ENCODE measurements at places on chromosomes 1 and 21.

GRCh38 chr21:38495242-38495641 is 3.0 kb downstream of the ERG start:
- no peak for DNase-seq

- DNase-seq = no peak
Measured at GRCh38 chr1:91499346-91499745, 1.3 kb upstream of the CDC7 start.

GRCh38 chr21:43603641-43604504 is 55.4 kb downstream of the HSF2BP start:
- peak; percentile 41 for DNase-seq

DNA sequence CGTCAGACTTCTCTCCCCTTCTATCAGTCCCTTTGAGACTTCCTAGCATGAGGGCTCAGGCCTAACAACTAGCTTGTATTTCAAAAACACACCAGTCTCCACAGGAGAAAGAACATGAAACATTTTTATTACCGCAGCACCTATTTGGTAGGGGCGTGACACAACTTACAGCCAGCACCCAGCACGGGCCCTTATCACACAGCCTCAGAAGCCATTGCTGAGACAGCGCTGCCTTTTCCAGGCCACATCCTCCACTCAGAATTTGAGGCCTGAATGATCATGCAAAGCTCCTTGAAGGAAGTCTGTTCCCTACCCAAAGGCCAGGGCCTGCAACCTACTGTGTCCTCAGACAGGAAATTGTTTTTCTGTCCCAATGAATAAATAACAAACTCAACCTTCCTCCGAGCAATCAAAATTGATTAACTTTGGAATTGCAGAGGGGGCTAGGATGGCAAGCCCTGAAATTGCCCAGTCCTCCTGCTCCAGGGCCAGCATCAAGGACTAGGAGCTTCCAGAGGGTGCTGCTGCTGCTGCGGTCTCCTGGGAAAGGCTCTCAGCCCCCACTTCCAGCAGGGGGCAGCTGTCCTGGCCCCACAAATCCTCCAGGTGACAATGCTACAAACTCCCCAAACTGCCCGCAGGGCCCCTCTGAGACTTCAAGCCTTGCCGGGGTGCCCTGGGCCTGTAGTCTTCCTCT is 94.3 kb upstream of the GALNT2 start:
- no peak for DNase-seq

DNA sequence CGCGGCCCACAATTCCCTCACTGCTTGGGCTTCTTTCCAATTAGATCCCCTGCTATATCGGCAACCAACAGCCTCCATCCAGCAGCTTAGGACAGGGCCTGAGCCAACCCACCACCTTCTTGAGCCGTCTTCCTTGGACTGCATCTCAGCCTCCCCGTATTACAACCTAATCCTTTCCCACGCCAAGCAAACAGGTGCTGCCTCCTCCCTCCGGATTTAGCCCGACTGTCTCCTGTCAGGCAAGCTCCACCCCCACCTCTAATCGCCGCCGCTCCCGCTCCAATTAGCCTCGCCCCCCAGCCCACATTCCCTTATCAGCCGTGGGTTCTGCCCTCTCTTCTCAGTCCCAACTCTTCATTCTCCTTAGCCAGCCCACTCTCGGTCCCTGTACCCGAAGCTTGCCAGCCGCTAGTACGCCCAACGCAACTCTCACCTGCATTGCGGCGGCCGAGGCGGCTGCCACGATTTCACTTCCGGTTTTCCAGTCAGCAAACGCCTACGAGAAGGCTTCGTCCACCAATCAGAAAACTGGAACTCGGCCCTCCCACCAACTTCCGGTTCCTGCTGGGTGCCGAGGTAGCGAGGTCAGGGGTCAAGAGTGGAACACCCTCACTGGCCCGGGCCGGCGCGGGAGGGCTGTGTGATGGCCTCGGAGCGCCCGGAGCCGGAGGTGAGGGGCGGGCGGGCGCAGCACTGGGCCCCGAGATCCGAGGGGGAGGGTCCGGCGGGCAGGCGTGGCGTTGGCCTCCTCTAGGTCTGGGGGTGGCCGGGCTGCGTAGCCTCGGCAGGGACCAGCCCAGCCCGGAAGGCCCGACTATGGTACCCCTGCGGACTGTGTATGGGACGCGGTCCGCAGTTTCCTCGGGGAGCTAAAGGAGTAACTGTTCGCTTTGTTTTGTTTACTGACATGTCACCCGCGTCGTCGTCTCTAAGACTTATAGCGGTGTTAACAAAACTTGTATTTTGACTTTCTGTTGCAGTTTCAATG is at the start of the genes MED8 and SZT2:
Gene MED8 (minus strand): TSS at position 475 of the 988 bp plus-strand sequence. CDS start 36 bp downstream, at position 439.
Gene SZT2 (plus strand): TSS at position 574 of the 988 bp plus-strand sequence. CDS start 70 bp downstream, at position 644.
- DNase-seq = peak; percentile 89

- DNase-seq = no peak
Measured at GRCh38 chr1:31222176-31222575, 17.5 kb downstream of the NKAIN1 start.

- DNase-seq = peak; percentile 14
Measured at GRCh38 chr1:119828266-119828665, 17.0 kb upstream of the REG4 start.

GRCh38 chr1:38973659-38974437 is 17.2 kb upstream of the AKIRIN1 start:
- DNase-seq = no peak

DNA sequence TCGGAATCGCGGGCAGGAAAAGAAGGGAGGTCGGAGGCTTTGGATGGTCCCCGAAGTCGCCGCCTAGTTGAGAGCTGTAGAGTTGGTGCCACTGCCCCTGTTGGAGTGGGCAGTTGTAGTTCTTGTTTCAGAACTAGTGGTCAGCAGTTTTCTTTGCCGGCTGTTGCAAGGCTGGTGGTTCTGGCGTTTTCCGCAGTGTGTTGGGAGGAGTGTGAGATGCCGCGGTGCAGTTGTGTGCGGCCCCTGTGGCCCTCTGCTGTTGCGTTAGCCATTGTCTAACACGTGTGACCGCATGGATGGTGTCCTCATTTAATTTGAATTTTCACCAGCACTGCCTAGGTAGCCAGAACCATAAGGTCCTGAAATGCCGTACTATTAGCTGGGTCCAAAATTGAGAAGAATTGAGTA is 1.4 kb downstream of the ARF1 start:
- DNase-seq = peak; percentile 25

DNA sequence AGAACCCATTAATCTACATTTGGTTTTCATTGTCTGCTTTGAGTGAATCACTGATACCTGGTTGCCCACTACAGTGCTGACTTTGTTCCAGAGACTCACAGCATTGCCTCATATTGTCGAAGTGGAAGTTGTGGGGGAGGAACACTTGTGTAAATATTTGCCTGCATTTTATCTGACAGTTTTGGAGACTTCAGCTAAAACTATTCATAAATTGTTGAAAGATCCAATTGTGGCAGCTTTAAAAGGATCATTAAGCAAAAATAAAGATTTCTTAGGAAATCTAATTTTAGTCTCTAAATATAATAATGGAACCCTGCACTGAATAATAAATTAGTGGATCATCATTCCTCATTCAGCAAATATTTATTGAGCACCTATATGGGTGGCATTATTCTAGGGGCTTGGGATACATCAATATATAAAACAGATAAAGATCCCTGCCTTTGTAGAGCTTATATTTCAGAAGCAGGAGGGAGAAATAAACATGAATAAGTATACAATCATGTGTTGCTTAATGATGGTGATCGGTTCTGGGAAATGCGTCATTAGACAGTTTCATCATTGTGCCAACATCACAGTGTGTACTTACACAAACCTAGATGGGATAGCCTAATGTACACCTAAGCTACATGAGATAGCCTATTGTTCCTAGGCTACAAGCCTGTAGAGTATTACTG is 73.5 kb downstream of the OSBPL9 start:
- peak; percentile 87 for DNase-seq

GRCh38 chr21:34693192-34693810 is 24.5 kb downstream of the CLIC6 start:
- peak; percentile 83 for DNase-seq

DNA sequence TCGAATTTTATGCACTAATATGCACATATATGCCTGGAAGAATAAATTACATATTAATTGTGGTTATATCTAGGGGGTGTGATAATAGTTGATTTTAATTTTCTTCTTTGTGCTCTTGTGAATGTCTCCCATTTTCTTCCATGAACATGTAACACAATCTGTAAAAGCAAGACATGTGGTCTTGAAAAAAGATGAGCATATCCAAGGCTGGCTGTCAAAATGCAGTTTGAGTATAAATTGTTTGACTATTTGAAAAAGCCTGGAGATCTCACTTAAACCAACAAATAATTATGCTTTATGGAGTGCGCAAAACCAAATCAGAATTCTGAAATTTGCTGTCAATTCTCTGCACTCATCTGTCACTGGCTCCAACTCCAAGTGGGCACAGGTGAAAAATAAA is 143.9 kb downstream of the HMGB4 start:
- DNase-seq = no peak

DNA sequence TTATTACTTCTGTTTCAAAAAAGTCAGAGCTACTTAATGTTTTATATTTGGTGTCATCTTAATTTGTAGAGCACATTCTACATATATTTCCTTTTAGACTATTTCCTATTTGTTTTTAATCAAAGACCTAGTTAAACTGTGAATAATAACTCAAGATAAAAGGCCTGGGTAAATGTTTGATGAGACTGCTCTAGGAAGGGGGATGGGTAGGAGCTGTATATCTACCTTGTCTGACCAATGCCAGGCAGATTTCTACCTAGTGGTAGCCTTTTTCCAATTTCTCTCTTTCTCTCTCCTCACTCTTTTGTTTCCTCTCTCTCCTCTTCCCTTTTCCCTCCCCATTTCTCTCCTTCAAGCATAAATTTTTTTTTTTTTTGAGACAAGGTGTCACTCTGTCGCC is 31.9 kb upstream of the IVNS1ABP start:
- no peak for DNase-seq

DNA sequence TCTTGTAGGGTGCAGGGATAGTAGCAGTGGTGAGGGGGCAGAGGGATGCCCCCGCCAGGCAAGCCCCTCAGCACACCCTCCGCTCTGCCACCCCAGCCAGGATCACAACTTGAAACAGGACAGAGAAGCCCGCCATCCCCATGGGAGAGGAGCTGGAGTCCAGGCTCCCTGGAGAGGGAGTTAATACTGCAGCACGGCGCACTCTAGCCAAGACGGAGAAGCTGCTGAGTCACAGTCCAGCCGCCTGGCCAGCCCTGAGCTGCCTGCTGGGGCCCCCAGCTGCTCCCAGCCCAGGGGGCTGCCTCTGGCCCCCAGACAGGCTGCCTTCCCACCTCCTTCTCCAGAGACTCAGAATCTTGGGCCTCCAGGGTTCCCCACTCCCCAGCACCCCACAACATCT is 87.2 kb downstream of the SYT2 start:
- peak; percentile 66 for DNase-seq

- DNase-seq = no peak
Measured at GRCh38 chr1:227884370-227885134, 63.2 kb downstream of the WNT9A start.

DNA sequence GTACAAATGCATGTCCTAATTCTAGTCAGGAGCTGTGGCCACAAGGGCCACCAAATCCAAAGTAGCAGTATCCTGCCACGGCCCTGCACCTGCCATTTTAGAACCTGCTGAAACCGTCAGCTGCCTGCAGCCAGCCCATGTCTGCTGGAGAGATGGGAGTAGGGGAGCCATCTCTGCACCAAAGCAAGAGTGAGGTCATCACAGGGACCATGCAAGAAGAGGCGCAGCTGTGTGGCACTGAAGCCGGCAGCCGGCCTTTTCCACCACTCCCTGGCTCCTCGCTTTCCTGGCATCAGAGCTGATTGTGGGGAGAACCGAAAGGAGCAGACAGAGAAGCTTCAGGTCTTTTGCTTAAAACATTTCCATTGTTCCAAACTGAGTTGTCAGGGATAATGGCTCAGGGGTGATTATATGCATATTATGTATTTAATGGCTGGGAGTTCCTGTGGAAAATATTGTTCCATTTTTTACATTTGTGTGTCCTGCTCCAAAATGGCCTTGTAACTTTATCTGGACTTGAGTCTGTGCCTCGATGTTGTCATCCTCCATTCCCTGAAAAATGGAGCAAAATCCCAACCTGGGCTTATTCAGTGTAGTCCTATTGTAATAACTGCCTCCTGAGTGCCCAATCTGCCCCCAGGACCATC is 18.7 kb upstream of the NBL1 start:
- DNase-seq = no peak

- no peak for DNase-seq
Measured at GRCh38 chr1:80365359-80366021, 1359.0 kb upstream of the ADGRL4 start.

GRCh38 chr1:164466429-164466828 is 92.6 kb upstream of the PBX1 start:
- peak; percentile 36 for DNase-seq

DNA sequence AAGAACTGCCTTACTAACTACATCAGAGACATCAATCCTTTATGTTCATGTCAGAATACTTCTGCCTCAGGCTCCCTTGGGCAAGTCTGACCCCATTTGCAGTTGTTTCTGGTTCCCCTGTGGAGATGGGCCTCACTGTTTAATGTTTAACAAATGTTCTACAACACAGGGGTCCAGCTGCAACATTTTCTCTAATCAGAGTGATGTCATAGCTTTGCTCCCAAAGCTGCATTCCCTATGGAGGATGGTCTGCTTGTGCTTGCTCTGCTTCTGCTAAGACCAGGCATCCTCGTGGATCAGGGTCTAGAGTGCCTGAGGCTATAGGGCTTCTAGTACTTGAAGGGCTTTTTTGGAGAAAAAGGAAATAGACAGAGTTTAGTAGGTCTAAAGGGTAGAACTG is 1071.2 kb downstream of the TTLL7 start:
- peak; percentile 12 for DNase-seq

DNA sequence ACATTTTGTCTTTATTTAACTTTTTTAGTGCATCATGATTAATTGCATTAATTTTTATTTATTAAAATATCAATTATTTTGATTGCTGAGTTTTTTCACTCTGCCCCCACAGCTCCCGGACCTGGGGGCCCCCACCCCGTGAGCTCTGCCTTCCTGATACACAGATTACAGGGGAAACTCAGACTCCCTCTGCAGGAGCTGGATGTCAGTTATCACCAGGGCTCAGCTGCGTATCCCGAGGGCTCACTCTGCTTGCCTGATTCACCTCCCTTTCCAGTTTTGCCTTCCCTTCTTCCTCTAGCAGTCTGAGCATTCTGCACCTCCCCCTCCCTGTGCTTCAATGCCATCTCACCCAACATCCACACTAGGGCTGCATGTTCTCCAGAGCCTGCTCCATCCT is 98.2 kb downstream of the ATP1A1 start:
- no peak for DNase-seq

GRCh38 chr1:71002709-71003475 is 44.7 kb downstream of the PTGER3 start:
- DNase-seq = no peak

DNA sequence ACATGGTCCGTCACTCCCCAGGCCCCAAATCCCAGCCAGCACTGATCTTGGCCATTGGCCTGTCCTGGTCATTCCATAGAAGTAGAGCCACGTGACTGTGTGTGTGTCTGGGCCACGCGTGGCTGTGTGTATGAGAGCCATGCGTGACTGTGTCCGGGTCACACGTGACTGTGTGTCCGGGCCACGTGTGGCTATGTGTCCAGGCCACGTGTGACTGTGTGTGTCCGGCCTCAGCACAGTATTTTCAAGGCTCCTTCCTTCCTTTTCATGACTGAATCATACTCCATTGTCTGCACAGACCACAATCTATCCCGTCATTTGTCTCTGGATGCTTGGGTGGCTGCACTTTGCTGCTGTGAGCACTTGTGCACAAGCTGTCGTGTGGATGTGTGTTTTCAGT is 67.4 kb downstream of the SKI start:
- DNase-seq = no peak

- DNase-seq = peak; percentile 94
Measured at GRCh38 chr1:97252076-97252475, 530.5 kb downstream of the PTBP2 start.
